ENCODE measurements at places on chromosomes 2 and 18. TPM values are rescaled to one million over a fixed set of nuclear protein-coding genes. Genes with fewer than 3 reads are reported as not detected.

GRCh38 chr2:223976635-223977226 lies 19.5 kb downstream of the MRPL44 start:
- H3K4me3 ChIP-seq, result no peak overlapping the region
- no peak overlapping the region for H3K27ac ChIP-seq
- no peaks in the 10 kb centered on the region for H3K36me3 ChIP-seq
- no peaks in the 10 kb centered on the region for H3K27me3 ChIP-seq
- H3K4me1 ChIP-seq, result no peaks in the 10 kb centered on the region

GRCh38 chr18:69784815-69785214 lies 162.9 kb downstream of the CD226 start:
- no peaks in the 10 kb centered on the region for H3K4me1 ChIP-seq
- no peak for DNase-seq
- H3K36me3 ChIP-seq, result no peaks in the 10 kb centered on the region
- no peak overlapping the region for H3K4me3 ChIP-seq
- no peaks in the 10 kb centered on the region for H3K27me3 ChIP-seq
- no peak overlapping the region for H3K27ac ChIP-seq

DNA sequence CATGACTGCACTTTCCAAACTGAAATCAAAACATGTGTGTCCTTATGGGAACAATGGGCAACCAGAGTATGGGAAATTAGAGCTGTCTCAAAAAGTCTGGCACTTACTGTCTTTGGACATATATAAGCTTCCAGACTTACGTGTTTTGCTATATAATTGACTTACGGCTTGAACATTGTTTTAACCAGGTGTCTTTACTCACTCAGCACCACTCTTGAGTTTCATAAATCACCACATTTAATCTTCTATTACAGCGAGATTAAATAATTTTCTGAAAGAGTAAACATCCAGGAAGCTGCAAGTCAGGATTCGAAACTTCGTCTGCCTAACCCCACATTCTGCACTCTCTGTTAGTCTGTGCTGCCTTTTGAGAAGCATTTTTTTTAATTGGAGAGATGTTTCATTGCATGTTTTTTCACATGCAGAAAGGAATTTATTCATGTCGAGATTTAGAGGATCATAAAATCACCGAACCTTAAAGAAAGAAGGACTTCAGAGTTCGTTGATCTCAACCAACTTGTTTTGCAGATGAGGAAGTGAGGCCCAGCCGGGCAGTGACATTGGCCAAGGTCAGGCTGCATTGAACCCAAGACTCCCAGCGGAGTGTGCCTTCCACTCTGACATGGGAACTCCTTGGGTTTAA lies 137.3 kb downstream of the SETBP1 start:
- peaks cover 4% of the 10 kb centered on the region for H3K4me1 ChIP-seq
- no peak overlapping the region for H3K4me3 ChIP-seq
- H3K27me3 ChIP-seq, result peaks cover 12% of the 10 kb centered on the region
- no peak for DNase-seq

- no peaks in the 10 kb centered on the region for H3K36me3 ChIP-seq
- no peaks in the 10 kb centered on the region for H3K4me1 ChIP-seq
- H3K27me3 ChIP-seq, result no peaks in the 10 kb centered on the region
- H3K27ac ChIP-seq, result no peak overlapping the region
Observed at GRCh38 chr2:226963528-226963927, 127.7 kb downstream of the RHBDD1 start.

GRCh38 chr2:17757321-17757720 lies 3.4 kb downstream of the GEN1 start:
- H3K4me3 ChIP-seq, result no peak overlapping the region
- no peak for DNase-seq
- no peak overlapping the region for H3K27ac ChIP-seq
- peaks cover 37% of the 10 kb centered on the region for H3K4me1 ChIP-seq
- H3K27me3 ChIP-seq, result no peaks in the 10 kb centered on the region
- peaks cover 10% of the 10 kb centered on the region for H3K36me3 ChIP-seq

DNA sequence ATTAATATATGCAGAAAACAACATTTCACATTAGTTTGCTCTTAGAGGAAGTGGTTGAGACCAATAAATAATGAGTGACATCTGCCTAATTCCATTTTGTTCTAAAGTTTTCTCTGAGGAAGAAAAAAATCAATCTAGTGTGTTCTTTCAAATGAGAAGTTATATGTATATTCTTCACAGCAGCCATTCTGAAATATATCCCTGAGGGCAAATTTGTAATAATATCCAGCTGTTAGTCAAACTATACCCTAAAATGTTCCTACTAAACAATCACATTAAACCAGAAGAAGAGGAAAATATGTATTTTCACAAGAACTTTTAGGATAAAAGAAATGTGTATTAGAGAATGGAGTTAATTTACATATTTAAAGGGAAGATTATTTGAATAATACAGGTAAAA lies 375.1 kb upstream of the CDH19 start:
- H3K36me3 ChIP-seq, result no peaks in the 10 kb centered on the region
- H3K4me3 ChIP-seq, result no peak overlapping the region
- no peaks in the 10 kb centered on the region for H3K4me1 ChIP-seq
- no peaks in the 10 kb centered on the region for H3K27me3 ChIP-seq
- no peak overlapping the region for H3K27ac ChIP-seq

- H3K4me3 ChIP-seq, result no peak overlapping the region
- DNase-seq, result no peak
Observed at GRCh38 chr18:23883277-23883790, 131.2 kb upstream of the TTC39C start.

DNA sequence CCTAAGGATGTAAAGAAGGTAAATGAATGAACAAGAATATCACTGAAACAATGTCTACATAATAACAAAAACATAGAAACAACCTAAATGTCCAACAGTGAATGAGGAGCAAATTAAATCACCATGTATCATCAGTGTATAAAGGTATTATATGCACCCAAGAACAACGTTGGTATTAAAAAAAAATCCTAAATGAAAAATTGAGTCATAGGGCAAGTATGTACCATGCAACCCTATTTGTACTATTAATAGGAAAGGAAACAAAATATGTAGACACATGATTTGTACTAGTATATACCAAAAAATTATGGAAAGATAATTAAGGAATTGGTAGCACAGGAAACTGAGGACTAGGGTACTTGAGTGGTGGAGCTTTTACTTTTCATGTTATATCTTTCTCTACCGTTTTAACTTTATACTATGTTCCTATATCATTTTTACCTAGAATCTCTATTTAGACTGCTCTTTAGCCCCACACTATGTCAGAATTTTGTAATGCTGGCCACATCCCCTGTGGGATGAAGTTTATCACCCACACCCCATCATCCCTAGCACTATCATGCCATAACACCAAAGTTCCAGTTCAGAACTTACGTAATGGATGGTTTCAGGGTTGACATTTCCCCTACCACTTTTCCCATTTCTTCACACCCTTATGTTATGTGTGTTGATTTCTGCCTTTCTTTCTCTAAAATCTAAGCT lies 25.6 kb downstream of the IKZF2 start:
- H3K27ac ChIP-seq, result no peak overlapping the region
- peaks cover 13% of the 10 kb centered on the region for H3K4me1 ChIP-seq
- peaks cover 2% of the 10 kb centered on the region for H3K27me3 ChIP-seq

- H3K4me3 ChIP-seq, result no peak overlapping the region
- no peak for DNase-seq
- H3K4me1 ChIP-seq, result no peaks in the 10 kb centered on the region
Observed at GRCh38 chr2:172279813-172280212, 147.6 kb upstream of the ITGA6 start.

DNA sequence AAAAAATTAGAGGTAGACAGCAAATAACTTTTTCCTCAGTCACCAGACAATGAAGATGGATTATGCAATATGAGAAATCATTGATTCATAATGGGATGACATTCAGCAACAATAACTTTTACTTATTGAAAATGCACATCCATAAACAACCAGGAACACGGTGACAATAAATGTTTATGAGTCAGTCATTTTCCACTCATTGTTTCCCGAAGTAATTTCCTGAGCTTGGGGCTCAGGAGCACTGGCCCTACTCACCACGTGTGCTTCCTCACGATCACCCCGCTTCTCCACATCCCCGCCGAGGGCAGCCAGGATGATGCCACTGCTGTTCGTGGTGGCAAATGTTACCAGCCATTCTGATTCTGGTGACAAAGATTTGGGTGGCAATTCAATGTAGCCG lies 156.3 kb downstream of the LAMA1 start:
- H3K27me3 ChIP-seq, result no peaks in the 10 kb centered on the region
- no peaks in the 10 kb centered on the region for H3K4me1 ChIP-seq
- H3K4me3 ChIP-seq, result no peak overlapping the region
- DNase-seq, result no peak

- H3K4me3 ChIP-seq, result no peak overlapping the region
- H3K27me3 ChIP-seq, result no peaks in the 10 kb centered on the region
- no peaks in the 10 kb centered on the region for H3K4me1 ChIP-seq
- no peak for DNase-seq
- H3K27ac ChIP-seq, result no peak overlapping the region
Observed at GRCh38 chr2:114424699-114425098, 17.7 kb upstream of the DPP10 start.

- H3K4me1 ChIP-seq, result no peaks in the 10 kb centered on the region
- no peaks in the 10 kb centered on the region for H3K27me3 ChIP-seq
- DNase-seq, result no peak
- no peak overlapping the region for H3K27ac ChIP-seq
- no peaks in the 10 kb centered on the region for H3K36me3 ChIP-seq
- H3K4me3 ChIP-seq, result no peak overlapping the region
Observed at GRCh38 chr2:127173057-127173456, 47.0 kb downstream of the CYP27C1 start.

GRCh38 chr2:208546860-208547650 lies 140.5 kb downstream of the PTH2R start:
- H3K36me3 ChIP-seq, result no peaks in the 10 kb centered on the region
- H3K4me1 ChIP-seq, result no peaks in the 10 kb centered on the region
- DNase-seq, result no peak
- no peaks in the 10 kb centered on the region for H3K27me3 ChIP-seq

GRCh38 chr18:74610051-74610615 lies 12.5 kb downstream of the ZNF407 start:
- H3K36me3 ChIP-seq, result no peaks in the 10 kb centered on the region
- no peak for DNase-seq

- DNase-seq, result no peak
- H3K27ac ChIP-seq, result no peak overlapping the region
- H3K36me3 ChIP-seq, result no peaks in the 10 kb centered on the region
- H3K4me3 ChIP-seq, result no peak overlapping the region
- no peaks in the 10 kb centered on the region for H3K4me1 ChIP-seq
- H3K27me3 ChIP-seq, result no peaks in the 10 kb centered on the region
Observed at GRCh38 chr18:58241877-58242276, 197.9 kb downstream of the NEDD4L start.

GRCh38 chr2:217360781-217361482 lies 501.1 kb upstream of the TNP1 start:
- H3K27ac ChIP-seq, result no peak overlapping the region
- H3K4me1 ChIP-seq, result no peaks in the 10 kb centered on the region
- no peak for DNase-seq
- H3K27me3 ChIP-seq, result peaks cover 2% of the 10 kb centered on the region
- no peaks in the 10 kb centered on the region for H3K36me3 ChIP-seq
- no peak overlapping the region for H3K4me3 ChIP-seq

GRCh38 chr2:236811062-236811656 lies 241.5 kb downstream of the ACKR3 start:
- no peak overlapping the region for H3K27ac ChIP-seq
- no peak for DNase-seq
- H3K36me3 ChIP-seq, result no peaks in the 10 kb centered on the region
- H3K4me1 ChIP-seq, result no peaks in the 10 kb centered on the region
- no peaks in the 10 kb centered on the region for H3K27me3 ChIP-seq

DNA sequence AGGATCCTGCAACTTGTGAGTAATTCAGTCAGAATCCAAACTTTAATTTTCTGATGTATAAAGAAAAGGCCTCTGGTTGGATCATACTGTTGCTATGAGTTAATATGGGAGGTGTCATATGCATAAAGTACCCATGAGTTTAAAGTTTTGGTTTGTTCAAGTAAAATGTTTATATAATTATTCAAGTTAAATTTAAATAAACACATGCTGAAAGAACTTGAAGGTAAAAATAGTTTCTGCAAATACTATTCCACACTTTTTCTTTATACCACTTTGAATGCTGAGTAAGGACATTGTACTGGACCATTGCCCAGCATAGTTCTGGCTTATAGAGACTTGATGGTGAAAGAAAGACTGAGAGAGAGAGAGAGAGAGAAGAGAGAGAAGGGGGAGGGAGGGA lies 30.7 kb downstream of the PKP4 start:
- H3K27ac ChIP-seq, result no peak overlapping the region
- no peaks in the 10 kb centered on the region for H3K27me3 ChIP-seq
- no peak for DNase-seq

- H3K36me3 ChIP-seq, result no peaks in the 10 kb centered on the region
- no peaks in the 10 kb centered on the region for H3K4me1 ChIP-seq
- no peak for DNase-seq
- no peak overlapping the region for H3K4me3 ChIP-seq
Observed at GRCh38 chr2:223633656-223634055, 31.5 kb upstream of the SCG2 start.

- H3K4me3 ChIP-seq, result peak overlapping the region; percentile 75
- H3K27ac ChIP-seq, result peak overlapping the region; percentile 69
- H3K27me3 ChIP-seq, result peaks cover 55% of the 10 kb centered on the region
- H3K36me3 ChIP-seq, result no peaks in the 10 kb centered on the region
Observed at GRCh38 chr18:76495435-76496193, 572 bp upstream of the ZNF516 start.

DNA sequence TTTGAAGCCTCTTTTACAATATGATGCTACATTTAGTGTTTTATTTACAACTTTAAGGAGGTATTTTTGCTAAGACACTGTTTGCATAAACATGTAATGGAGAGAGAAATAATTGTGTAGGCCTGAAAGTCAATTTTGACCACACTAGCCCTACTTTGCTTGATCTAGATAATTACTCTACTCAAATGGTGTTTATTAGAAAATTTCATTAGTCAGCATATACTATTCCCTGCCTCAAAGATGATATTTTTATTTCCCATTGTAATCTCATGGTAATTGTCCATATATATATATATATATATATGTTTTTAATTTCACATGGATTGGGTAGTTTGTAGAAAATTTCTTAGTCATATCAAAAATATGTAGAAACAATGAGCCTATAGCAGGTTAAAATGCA lies 632.2 kb downstream of the SATB2 start:
- H3K4me3 ChIP-seq, result no peak overlapping the region
- no peaks in the 10 kb centered on the region for H3K4me1 ChIP-seq
- no peaks in the 10 kb centered on the region for H3K36me3 ChIP-seq
- no peaks in the 10 kb centered on the region for H3K27me3 ChIP-seq

GRCh38 chr2:44005846-44006245 lies 10.1 kb upstream of the LRPPRC start:
- no peak overlapping the region for H3K27ac ChIP-seq
- H3K36me3 ChIP-seq, result no peaks in the 10 kb centered on the region
- no peak overlapping the region for H3K4me3 ChIP-seq
- peaks cover 11% of the 10 kb centered on the region for H3K4me1 ChIP-seq
- H3K27me3 ChIP-seq, result peaks cover 10% of the 10 kb centered on the region

KCNS3 gene
- not detected for total RNA-seq

INHBB gene
- total RNA-seq, result not detected

GREB1 gene
- total RNA-seq, result 0.10 TPM

HAAO gene
- total RNA-seq, result not detected

XDH gene
- total RNA-seq, result 0.15 TPM

LRRTM4 gene
- not detected for total RNA-seq

C2orf92 gene
- 7.2 TPM for total RNA-seq

SPATA3 gene
- total RNA-seq, result 0.71 TPM

ERBB4 gene
- total RNA-seq, result not detected

IGFBP2 gene
- 10.3 TPM for total RNA-seq

UGT1A3 gene
- total RNA-seq, result not detected

UGT1A5 gene
- total RNA-seq, result not detected

Measured in activated CD4-positive, alpha-beta T cell treated with anti-CD3 and anti-CD28 coated beads, Interleukin-2, amount 10 ng/mL, durations not matched to agents 7 days and 5 days (primary cell).